ENCODE measurements at places on chromosomes 3 and 15.

DNA sequence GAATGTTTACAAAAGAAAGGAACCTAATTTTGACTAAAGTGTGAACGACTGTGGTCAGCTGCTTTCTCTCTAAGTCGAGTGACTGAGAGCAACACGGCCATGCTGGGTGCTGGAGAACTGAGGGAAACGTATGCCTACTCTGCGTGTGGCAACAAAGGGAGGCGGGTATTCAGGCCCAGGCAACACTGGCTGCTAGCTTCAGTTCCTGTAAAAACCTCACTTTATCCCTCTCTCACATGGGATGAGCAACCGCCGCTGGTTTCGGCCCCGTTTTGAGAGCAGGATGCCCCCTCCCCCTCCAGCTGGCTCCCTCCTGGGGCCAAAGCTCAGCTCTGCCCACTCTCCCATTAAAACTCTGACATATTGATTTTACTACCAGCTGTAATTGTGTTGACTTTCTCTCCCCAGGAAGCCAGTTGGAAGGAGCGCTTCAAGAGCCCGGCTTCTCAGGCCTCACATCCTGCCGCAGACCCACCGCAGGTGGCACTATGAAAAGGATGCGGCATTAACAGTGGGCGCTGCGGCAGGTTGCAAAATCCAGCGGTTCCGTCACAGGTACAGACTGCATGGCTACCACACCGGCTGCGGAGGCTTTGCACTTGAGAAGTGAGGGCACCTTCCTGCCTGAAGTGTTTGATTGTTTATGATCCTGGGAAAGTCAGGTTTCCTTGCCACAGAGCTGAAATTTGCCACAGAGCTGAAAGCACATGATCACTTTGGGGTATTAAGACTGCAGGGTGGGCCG, 12.7 kb downstream of the PLXND1 start:
- peak; percentile 86 for DNase-seq

DNA sequence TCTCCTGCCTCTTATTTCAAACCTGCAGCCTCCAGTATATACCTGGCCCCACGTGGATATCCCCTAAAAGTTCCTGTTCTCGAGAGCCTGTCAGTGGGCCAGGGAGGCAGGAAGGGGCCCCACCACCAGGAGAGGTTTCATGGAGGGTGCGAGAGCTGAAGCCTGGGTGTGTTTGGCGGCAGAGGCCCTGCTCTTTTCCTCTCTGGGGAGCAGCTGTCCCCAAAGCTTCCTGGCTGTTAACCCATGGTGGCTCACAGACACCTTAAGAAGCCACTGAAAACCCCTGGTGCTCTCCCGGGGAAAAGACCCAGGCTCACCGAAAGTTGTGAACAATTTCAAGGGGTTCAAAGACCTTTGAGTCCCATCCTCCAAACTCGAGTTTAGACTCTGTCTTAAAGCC, 1.1 kb downstream of the PRRT3 start:
- DNase-seq, result peak; percentile 45

GRCh38 chr3:97230486-97230885, 416.1 kb downstream of the EPHA6 start:
- DNase-seq, result no peak

GRCh38 chr3:48686538-48687219, 964 bp upstream of the NCKIPSD start:
- no peak for DNase-seq

DNA sequence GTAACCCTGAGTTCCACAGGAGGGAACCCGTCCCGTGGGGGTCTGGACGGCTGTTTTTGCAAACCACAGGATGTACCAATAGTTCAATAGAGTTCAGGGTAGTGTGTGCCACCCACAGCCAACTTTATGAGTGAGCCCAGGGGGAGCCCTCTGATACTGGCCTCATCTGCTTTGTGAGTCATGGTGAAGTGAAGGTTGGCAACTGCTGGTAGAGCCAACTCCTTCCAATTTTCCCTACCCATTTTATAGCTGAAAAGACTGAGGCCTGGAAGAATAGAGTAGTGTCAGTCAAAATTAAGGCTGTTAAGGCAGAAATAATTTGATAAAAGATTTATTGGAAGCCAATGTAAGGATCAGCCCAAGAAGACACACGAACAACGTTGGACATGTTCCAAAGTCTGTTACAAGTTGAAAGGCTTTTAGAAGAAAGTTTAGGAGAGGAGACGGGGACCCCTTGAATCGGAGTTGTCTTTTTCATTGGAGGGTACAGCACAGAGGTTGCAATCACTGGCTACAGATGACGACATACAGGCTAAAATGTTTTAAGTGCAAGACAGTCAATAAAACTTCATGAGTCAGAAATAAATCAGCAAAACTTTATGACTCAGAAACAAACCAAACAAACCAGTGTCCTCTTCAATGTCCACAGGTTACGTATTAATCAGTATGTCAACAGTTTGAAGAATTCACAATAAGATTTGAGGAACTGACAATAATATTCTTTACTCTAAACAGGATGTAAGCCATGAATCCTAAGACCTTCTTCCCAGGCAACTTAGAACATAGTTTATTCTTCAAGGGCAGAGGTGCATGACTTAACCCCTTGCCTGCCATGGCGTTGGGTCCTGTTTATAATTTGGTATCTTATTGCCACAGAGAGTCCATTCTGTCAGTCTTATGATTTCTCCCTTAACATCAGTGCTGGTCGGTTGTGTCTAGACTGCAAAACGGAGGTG, 62.9 kb upstream of the NR2E3 start:
- no peak for DNase-seq

DNA sequence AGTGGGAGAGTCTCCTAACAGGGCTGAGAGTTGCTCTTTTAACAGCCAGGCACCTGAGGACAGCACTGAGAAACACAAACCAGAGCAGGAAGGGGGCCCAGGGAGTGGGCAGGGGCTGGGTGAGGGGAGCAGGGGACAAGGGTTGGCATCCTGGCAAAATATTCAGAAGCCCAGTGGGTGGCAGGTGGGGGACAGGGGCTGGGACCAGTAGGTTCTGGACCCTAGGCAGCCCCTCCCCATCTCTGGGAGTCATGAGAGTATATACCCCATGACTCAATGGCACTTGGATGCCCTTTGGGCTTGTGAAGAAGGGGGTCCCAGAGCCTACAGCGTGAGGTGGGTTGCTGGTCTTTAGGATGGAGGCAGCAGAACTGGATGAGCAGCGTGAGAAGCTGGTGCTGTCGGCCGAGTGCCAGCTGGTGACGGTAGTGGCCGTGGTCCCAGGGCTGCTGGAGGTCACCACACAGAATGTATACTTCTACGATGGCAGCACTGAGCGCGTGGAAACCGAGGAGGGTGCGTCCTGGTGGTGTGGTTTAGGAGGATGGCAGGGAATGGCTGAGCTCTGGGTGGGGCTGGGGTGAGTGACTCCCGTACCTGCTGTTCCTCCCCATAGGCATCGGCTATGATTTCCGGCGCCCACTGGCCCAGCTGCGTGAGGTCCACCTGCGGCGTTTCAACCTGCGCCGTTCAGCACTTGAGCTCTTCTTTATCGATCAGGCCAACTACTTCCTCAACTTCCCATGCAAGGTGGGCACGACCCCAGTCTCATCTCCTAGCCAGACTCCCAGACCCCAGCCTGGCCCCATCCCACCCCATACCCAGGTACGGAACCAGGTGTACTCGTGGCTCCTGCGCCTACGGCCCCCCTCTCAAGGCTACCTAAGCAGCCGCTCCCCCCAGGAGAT, 24.2 kb downstream of the NBEAL2 start:
- no peak for DNase-seq

DNA sequence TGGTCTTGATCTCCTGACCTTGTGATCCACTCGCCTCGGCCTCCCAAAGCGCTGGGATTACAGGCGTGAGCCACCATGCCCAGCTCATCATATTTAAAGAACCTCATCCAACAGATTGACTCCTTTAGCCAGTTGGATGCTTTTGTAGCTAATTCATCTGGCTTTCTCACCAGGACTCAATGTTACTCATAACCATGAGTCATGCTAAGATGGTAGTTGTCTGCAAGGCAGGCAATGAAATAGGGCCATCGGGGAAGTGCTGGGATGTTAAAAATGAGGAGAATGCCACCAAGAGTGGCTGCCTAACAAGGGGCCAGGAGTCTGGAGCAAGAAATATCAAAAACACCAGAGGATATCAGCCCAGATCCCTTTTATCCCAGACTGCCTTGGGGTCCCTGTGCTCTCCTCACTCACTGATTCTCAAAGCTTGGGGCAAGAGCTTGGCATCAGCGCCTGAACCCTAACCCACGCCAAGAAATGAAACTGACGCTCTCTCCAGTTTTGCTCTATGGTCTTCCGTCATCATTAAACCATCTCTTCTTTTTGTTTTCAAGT, 7.4 kb upstream of the PCOLCE2 start:
- DNase-seq, result no peak

GRCh38 chr15:38401106-38401505, 52.8 kb upstream of the FAM98B start:
- no peak for DNase-seq

- no peak for DNase-seq
Measured at GRCh38 chr15:83977992-83978391, 257.6 kb upstream of the GOLGA6L4 start.

DNA sequence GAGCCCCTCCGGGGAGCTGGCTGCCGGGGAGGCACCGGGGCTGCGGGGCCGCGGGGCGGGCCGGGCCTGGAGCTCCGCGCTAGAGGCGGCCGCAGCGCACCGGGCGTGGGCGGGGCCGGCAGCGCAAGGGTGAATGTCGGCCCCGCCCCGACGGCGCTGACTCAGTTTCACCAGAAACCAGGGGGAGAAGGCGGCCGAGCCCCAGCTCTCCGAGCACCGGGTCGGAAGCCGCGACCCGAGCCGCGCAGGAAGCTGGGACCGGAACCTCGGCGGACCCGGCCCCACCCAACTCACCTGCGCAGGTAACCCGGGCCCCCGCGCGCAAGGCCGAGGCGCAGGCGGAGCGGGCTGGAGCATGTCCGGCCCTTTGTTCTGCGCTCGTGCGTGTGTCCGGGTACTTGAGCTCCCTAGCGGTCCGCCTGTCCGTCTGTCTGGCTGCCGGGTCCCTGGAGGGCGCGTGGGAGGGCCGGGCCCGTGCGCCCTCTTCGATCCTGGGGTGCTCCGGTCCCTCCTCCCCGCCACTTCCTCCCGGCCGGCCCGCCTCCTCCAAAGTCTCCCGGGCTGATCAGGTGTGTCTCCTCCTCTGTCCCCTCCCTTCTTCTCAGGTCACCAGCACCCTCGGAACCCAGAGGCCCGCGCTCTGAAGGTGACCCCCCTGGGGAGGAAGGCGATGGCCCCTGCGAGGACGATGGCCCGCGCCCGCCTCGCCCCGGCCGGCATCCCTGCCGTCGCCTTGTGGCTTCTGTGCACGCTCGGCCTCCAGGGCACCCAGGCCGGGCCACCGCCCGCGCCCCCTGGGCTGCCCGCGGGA, at the start of gene SPINT1:
Gene SPINT1, plus strand, starts transcription at position 164 of the 811 bp plus-strand sequence. Its CDS starts 507 bp downstream, at position 671.
- DNase-seq, result peak; percentile 83

DNA sequence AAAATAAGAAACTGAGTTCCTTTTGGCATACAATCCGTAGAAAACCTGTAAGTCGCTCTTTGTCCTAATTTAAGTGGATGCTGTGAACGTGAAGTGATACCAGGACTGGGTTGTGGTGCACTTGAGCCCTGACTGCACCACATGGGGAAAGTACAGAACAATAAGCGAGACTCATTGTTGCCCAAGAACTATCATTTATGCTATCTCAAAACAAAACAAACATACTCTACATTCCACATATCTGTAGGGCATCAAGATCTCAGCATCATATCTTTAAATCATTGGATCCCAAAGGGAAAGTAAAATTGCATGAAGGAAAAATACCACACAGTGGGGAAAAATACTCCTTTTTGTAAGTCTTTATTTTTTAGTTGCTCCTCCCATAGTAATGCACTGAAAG, 580.3 kb downstream of the MECOM start:
- DNase-seq, result no peak

DNA sequence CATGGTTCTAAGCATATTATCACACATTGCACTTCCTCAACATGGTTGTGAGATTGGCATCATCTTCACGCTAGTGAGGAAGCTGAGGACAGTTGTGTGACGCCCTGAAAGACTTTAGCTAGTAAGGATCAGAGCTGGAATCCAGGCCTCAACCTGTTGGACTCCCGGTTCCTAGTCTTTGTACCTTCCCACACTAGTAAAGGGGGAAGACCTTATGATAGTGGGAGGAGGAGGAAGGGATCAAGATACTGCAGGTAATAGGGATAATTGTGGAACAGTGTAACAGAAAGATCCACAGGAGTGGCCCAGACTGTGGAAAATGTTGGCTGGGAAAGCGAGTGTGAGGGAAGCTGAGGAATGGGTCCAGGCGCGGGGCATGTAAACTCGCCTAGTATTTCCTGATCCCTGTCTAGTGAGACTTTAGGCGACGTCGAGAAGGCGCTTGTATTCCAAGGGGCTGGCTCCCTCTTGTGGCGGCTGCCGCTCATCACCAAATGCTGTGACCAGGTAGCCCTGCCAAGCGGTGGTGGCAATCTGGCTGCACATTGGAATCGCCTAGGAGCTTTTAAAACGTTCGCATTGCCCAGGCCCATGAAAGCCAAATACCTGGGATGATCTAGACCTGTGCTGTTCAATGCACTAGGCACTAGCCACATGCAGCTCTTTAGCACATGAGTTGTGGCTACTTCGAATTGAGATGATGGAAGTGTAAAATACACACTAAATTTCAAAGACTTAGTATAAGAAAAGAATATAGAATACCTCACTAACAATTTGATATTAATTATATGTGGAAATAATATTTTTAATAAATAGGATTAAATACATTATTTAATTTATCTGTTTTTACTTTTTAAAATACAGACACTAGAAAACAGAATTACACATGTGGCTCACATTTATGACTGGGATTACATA, 38.8 kb upstream of the CLDN18 start:
- DNase-seq, result peak; percentile 75

GRCh38 chr3:151307131-151307530, 9.5 kb downstream of the GPR87 start:
- DNase-seq, result no peak

DNA sequence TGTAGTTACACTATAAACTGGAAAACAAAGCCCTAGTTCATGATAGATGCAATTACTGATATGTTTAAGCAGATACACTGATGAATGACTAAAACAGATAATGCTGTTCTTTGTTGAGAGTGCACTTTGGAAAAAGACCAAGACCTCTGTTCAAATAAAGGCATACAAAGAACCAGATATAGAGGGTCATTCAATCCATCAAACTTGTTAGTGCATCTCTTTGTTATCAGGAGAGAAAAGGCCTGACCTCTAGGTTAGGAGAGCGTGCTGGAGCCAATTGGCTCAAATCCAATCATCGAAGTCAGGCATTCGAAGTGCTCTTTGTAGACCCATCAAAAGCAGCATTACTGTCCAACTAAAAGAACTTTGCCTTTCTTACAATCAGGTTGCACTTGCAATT, 124.2 kb downstream of the TFG start:
- no peak for DNase-seq

- DNase-seq, result no peak
Measured at GRCh38 chr3:190010486-190010885, 110.2 kb downstream of the P3H2 start.

- no peak for DNase-seq
Measured at GRCh38 chr3:156353563-156353962, 201.4 kb downstream of the SSR3 start.
